C1 segment of cervical spinal cord (tissue), 14 donors: ENCODE measurements at places on chromosomes 11 and 22.

- DNase-seq: no peak
Measured at GRCh38 chr22:49727881-49728569, 99.6 kb downstream of the BRD1 start.

GRCh38 chr22:44931766-44932165 lies 78.0 kb downstream of the PHF21B start:
- DNase-seq: no peak

DNA sequence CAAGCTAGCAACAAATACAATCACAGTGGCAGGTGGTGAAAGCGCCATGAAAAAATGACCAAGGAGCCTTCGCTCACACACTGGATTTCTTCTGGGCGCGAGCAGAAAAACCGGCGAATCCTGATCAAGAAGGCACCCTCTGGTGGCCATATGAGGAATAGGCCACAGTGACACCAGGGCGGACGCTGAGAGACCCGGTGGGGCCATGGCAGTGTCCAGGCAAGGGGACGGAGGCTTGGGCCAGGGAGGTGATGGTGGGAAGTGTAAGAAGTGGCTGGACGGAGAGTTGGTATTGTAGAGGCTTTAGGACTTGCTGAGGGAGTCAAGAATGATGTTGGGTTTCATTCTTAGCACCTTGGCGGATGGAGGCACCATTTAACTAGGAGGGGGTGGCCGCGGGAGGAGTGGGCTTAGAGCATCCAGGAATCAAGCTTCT lies 16.9 kb upstream of the RAC2 start:
- DNase-seq: peak; percentile 8

DNA sequence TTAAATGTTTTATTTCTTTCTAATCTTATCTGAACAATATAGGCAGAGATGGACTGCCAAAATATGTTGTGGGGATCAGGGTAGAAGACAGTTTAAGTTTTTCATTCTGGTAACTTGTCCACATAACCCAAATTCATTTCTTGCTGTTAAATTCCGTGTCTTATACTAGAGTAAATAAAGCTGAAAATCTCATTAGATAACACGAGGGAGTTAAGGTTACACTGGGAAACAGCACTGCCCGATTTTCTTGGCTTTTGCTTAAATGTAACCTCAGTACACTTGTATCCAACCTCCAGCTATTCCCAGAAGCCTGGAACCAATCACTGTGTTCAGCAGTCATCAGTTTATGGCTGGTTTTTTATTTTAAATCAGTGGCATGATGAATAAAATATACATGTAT lies 48.2 kb downstream of the MICAL3 start:
- DNase-seq: no peak

DNA sequence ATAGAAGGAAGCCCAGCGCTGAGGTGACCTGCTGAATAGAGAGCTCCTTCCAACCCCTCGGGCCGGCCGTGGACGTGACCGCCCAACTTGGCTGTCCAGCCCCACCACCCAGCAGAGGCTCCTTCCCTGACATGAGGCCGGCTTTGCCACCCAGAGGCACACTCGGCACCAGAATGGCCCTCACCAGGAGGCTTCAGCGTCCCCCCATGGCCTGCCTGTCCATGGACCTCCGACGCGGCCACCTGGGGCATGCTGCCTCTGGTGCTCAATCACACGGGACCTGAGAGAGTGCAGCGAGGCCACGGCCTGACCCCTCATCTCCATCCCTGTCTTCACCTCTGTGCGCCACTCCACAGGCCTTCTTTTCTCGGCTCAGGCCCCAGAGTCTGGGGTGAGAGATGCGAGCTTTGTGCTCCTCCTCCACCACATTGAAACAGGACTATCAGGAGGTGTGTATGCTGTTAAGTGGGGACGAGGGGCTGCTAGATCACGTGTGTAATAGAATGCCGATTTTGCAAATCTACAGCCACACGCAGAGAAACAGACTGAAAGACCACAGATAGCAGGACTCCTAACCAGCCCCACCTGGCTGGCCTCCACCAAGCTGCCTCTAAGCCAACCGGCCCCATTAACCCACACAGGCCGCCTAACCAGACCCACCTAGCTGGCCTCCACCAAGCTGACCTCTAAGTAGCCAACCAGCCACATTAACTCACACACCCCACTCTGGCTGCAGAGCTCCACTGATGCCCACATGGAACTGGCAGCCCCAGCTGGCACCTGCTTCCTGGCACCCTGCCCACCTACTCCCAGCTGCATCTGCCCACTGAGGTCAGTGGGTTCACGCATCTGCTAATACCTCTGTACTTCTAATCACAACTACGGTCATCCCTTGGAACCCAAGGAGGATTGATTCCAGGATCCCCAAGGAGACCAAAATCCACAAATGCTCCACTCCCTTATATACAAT lies 20.7 kb downstream of the LINC01488 start:
- no peak for DNase-seq

DNA sequence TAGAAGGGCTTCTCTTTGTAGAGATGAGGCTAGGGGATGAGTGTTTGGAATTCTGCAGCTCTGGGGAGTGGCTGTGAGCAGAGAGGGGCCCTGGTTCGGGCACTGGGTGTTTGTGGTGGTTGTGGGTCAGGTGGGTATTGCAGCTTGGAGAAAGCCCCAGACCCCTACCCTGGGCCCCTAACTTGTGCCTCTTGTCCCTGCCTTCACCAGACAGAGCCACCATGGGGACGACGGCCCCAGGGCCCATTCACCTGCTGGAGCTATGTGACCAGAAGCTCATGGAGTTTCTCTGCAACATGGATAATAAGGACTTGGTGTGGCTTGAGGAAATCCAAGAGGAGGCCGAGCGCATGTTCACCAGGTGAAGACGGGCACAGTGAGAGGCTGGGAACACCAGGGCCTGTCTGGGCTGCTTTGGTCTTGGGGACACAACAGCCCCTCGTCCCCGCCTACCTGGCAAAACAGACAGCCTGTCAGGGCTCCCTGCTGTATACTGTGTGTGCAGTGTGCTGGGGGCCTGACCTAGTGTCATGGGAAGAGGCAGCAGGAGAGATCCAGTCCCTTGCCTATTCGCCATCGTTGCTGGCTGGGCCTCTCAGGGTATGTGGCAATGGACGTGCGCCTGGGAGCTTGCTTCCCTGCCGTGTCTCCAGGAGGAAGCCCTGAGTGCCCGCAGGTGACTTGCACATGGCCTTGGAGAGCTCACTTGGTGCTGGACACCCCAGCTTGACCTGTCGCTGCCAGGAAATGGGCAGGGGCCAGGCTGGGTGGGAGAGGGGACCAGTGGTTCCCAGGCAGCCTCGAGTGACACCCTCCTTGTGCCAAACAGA lies 4.3 kb downstream of the INCENP start:
- no peak for DNase-seq

DNA sequence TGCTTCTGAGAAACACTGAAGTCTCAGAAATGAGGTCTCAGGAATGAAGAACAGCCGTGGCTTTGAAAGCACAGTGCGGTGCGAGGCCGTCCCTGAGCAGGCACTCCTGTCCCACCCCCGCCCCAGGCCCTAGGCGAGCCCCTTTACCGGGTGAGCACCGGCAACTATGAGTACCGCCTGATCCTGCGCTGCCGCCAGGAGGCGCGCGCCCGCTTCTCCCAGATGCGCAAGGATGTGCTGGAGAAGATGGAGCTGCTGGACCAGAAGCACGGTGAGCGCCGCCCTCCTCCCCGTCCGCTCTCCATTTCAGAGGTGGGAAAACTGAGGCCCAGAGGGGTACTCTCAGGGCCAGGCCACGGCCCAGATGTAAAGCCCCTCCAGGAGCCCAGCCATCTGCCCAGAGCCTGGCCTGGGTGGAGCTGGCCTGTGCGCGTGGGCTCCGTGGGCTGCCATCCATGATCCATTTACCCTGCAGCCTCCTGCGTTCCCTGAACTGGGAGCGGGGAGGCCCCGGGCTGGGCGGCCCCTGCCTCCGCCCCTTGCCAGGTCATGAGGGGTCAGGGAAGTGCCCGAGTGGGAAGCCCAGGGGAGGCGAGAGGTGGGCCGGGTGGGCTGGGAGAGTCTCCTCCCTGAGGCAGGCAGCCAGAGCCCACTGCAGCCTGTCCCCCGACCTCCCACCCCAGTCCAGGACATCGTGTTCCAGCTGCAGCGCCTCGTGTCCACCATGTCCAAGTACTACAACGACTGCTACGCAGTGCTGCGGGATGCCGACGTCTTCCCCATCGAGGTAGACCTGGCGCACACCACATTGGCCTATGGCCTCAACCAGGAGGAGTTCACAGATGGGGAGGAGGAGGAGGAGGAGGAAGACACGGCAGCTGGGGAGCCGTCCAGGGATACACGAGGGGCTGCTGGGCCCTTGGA lies 9.5 kb downstream of the SLC16A8 start:
- no peak for DNase-seq

DNA sequence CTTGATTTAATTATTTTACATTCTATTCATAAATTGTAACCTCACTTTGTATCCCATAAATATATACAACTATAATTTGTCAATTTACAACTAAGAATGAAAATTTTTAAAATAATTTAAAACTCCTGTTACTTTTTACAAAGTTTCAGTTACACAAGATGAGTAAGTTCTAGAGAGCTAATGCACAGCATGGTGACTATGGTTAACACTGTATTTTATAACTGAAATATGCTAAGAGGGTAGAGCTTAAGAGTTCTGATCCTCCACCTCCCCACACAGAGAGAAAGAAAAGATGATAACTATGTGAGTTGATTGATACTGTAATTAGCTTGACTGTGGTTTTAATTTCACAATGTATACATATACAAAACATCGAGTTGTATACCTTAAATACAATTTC lies 412.5 kb upstream of the DDI1 start:
- DNase-seq: no peak

DNA sequence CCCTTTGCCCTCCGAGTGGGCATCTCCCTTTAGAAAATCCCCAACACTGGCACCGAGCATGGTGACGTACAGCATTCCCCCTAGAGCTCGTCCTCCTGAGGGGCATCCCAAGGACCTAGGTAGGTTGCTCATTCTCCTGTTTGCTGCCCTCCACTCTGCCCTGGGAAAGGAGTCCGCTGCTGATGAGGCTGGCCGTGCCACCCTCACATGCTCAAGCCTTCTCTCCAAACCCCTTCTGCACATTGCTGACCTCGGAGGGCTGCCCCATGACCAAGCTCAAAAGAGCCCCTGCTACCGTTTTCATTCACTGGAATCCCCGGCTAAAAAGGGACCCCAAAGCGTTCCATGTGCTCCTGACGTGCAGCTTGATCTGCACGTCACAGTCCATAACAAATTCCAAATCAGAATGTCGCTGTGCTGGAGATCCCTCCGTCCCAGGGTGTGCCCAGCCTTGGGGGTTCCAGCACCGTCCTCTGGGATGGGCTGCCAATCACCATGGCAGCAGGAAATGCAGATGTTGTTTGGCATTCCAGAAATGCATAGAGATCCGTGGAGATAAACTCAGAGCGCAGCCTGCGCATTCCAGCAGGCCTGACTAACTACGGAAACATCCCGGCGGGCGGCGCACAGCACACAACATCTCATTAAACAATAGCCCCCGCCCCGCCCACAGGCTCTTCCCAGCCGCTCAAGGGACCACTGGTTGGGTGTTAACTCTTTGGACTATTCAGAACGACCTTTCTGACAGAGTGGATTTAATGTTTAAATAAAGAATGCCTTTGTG lies 26.3 kb upstream of the GNB1L start:
- DNase-seq: no peak
